Neural progenitor cell (in vitro differentiated cells): ENCODE measurements at places on chromosomes 7 and 10.

DNA sequence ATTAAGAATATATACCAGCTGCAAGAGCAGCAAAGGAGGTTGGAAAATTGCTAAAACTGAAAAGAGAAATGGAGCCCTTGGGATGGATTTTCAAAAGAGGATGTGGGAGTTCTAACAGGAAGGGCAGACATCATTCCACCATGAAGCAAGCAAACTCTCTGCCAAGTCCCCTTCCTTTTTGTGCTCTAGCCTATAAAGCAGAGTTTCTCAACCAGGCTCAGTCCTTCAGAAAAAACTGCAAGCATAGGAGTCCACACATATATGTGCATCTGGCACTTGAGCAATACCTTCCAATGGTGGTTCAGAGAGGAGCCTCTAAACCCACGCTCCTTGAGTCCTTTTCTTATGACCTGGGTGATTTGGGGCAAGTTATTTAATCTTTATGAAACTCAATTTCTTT lies 98.6 kb upstream of the MKX start:
- no peak for DNase-seq

DNA sequence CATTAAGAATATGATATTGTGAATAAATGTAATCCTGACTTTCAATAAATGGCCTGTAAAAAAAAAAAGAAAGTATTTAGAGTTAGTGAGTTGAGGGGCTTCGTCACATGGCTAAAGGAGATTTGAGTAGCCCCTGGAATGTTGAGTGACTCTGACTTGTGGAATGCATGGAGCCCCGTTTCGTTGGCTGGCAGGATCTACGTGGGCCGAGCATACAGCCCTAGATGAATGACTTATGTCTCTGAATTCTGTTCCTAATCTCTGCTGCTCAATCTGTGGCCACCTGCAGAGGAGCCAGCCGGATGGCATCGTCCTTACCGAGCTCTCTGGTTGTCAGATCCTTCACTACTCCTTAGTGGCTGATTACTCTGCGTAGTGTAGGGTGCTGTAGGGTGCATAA lies 155.7 kb downstream of the MGMT start:
- DNase-seq = peak; percentile 14

GRCh38 chr7:134254311-134254710 lies 62.4 kb downstream of the SLC35B4 start:
- DNase-seq = peak; percentile 25

- DNase-seq = peak; percentile 93
Observed at GRCh38 chr7:75639071-75639885, 99.5 kb downstream of the HIP1 start.

- DNase-seq = no peak
Observed at GRCh38 chr7:879093-879492, 2.7 kb downstream of the GET4 start.

- DNase-seq = no peak
Observed at GRCh38 chr7:155518633-155519032, 27.7 kb downstream of the CNPY1 start.

DNA sequence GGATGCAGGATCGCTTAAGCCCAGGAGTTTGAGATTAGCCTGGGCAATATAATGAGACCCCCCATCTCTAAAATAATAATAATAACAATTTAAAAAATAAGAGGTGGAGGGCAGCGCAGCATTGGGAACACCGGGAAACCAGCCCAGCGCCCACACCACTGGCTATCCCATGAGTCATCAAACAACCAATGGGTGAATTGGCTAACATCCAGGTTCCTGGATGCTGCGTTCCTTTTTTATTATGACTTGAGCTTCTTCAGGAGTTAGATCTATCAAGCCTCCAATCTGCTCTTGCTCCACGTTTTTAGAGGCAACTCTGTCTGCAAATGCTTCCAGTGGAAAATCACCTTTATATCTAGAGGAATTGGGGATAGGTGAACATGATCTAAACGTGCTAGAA lies 10.0 kb upstream of the LRRC4 start:
- DNase-seq = no peak

GRCh38 chr7:41817386-41817785 lies 114.5 kb upstream of the INHBA start:
- no peak for DNase-seq
